Upper lobe of left lung (tissue), 6 donors: ENCODE measurements at places on chromosomes 1 and 21. TPM values are rescaled to one million over a fixed set of nuclear protein-coding genes. Genes with fewer than 3 reads are reported as not detected.

The ECM1 gene
- total RNA-seq: 19.3 TPM

The INAVA gene
- total RNA-seq: 19.9 TPM

The ZMYND12 gene
- 9.4 TPM for total RNA-seq

The CDCA8 gene
- 1.5 TPM for total RNA-seq

The PDPN gene
- 9.4 TPM for total RNA-seq

DNA sequence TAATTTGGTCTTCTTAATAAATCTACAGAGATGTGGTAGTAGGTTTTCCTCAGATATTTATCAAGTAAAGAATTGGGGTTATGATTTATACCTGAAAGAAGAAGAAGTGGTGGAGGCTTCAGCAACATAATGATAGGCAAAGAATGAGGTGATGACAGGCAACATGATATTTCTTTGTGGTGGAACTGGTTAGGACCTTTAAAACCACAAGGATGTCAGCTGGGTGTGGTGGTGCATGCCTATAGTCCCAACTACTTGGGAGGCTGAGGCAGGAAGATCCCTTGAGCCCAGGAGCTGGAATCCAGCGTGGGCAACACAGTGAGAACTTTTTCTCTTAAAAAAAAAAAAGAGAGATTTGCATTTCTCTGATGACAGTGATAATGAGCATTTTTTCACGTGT, 34.1 kb upstream of the COL11A1 start:
- no peaks in the 10 kb centered on the region for H3K4me1 ChIP-seq
- no peak overlapping the region for H3K4me3 ChIP-seq
- no peaks in the 10 kb centered on the region for H3K27me3 ChIP-seq

- DNase-seq: no peak
- no peak overlapping the region for H3K27ac ChIP-seq
- no peaks in the 10 kb centered on the region for H3K27me3 ChIP-seq
- no peaks in the 10 kb centered on the region for H3K4me1 ChIP-seq
- H3K36me3 ChIP-seq: no peaks in the 10 kb centered on the region
These were observed 41.3 kb upstream of the GNG12 start for GRCh38 chr1:67874501-67875111.

DNA sequence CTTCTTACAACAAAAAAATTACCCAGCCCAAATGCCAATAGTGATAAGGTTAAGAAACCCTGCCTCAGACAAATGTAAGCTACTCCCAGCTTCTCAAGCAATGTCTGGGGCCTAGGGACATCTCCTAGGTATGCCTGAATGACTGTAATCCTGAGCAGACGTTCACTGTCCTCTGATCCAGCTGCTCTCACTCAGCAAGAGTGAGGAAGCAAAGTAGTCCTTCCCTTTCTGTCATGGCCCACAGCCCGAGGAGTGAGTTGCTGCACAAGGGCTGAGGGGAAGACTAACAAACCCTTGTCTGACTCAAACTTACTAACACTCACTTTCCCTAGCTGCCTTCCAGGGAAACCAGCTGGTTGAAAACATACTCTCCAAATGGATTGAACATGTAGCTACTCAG, 124.9 kb upstream of the TNFSF4 start:
- H3K36me3 ChIP-seq: no peaks in the 10 kb centered on the region
- H3K4me3 ChIP-seq: no peak overlapping the region
- peaks cover 9% of the 10 kb centered on the region for H3K4me1 ChIP-seq
- no peak overlapping the region for H3K27ac ChIP-seq

DNA sequence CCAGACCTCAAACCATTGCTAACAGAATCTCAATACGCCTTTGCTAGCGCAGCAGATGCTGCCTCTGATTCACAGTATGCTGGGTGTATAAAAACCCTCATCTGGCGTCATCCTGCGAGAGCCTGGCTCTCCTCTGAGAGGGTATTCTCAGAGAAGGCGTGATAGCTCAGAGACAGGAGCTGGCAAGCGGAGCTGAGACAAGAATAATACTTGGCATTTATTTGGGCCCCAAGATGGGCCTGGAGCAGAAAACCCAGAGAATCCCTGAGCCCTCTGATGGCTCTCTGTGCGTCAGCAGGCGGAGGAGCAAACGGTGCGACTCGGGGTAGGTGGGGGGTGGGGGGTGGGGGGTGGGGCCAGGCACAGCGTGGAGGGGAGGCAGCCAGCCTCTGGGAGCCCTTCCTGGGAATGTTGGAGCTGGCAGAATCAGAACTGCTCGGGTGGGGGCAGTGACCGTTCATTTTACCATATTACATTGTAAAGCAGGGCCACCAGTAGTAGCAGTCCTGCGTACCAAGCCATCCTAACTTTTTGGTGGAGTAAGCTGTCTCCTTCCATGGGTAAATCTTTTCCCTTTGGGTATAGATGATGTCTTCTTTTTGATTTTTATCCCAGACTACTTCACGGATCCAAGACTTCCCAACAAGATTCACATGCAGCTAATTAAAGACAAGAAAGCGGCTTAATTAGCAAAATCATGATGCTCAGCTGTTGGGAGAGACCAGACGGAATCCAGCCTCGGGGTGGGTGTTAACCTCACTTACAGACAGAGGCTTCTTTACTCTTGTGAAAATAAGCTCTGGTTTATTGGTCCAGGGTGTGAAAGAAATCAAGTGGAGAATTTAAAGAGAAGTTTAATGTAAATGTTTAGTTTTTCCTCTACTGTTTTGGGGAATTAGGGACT, 7.1 kb downstream of the RIIAD1 start:
- no peaks in the 10 kb centered on the region for H3K4me1 ChIP-seq
- no peak for DNase-seq
- no peak overlapping the region for H3K27ac ChIP-seq
- H3K36me3 ChIP-seq: no peaks in the 10 kb centered on the region
- no peaks in the 10 kb centered on the region for H3K27me3 ChIP-seq
- H3K4me3 ChIP-seq: no peak overlapping the region

GRCh38 chr1:51963592-51964308, 26.8 kb downstream of the RAB3B start:
- H3K4me3 ChIP-seq: no peak overlapping the region
- H3K27ac ChIP-seq: no peak overlapping the region
- H3K27me3 ChIP-seq: peaks cover 8% of the 10 kb centered on the region
- no peaks in the 10 kb centered on the region for H3K4me1 ChIP-seq
- DNase-seq: no peak

- no peaks in the 10 kb centered on the region for H3K36me3 ChIP-seq
- DNase-seq: no peak
- no peaks in the 10 kb centered on the region for H3K4me1 ChIP-seq
- peak overlapping the region; percentile 68 for H3K4me3 ChIP-seq
These were observed 453 bp downstream of the CDKN2C start for GRCh38 chr1:50970509-50970887.

GRCh38 chr1:201515062-201515750, 8.3 kb upstream of the CSRP1 start:
- peaks cover 23% of the 10 kb centered on the region for H3K4me1 ChIP-seq
- no peak overlapping the region for H3K4me3 ChIP-seq
- H3K27me3 ChIP-seq: no peaks in the 10 kb centered on the region
- no peaks in the 10 kb centered on the region for H3K36me3 ChIP-seq
- no peak overlapping the region for H3K27ac ChIP-seq
- no peak for DNase-seq

DNA sequence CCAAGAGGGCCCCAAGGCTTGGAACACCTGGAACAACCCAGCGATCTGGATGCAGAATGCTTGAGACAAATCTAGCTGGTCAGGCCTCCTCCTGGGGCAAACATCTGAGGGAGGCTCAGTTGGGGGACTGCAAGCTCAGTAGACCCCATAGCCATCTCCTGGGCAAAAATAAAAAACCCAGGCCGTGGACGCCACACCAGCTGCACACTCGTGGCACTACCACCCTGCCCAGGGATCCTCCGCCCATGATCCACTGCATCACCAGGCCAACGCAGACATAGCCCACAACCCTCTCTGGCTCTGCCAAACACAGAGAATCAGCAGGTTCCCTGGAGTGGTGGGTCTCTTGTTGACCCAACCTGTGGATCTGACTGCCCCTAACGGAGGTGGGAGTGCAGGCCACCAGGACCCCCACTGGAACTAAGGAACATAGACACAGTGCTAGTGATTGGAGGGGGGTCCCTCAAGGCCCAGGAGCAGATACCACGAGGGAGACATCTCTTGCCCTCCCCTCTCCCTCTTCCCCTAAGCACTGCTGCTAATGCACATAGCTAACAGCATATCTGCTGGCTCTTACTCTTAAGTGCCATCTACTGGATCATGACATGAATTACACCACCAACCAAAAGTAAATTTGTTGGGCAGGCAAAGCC, 147.2 kb downstream of the CHD1L start:
- no peaks in the 10 kb centered on the region for H3K36me3 ChIP-seq
- no peak for DNase-seq
- H3K27me3 ChIP-seq: no peaks in the 10 kb centered on the region
- H3K4me1 ChIP-seq: no peaks in the 10 kb centered on the region
- no peak overlapping the region for H3K27ac ChIP-seq

GRCh38 chr1:18139198-18139981, 31.8 kb downstream of the IGSF21 start:
- no peaks in the 10 kb centered on the region for H3K36me3 ChIP-seq
- H3K4me3 ChIP-seq: no peak overlapping the region
- H3K27ac ChIP-seq: no peak overlapping the region
- H3K27me3 ChIP-seq: no peaks in the 10 kb centered on the region
- DNase-seq: no peak

DNA sequence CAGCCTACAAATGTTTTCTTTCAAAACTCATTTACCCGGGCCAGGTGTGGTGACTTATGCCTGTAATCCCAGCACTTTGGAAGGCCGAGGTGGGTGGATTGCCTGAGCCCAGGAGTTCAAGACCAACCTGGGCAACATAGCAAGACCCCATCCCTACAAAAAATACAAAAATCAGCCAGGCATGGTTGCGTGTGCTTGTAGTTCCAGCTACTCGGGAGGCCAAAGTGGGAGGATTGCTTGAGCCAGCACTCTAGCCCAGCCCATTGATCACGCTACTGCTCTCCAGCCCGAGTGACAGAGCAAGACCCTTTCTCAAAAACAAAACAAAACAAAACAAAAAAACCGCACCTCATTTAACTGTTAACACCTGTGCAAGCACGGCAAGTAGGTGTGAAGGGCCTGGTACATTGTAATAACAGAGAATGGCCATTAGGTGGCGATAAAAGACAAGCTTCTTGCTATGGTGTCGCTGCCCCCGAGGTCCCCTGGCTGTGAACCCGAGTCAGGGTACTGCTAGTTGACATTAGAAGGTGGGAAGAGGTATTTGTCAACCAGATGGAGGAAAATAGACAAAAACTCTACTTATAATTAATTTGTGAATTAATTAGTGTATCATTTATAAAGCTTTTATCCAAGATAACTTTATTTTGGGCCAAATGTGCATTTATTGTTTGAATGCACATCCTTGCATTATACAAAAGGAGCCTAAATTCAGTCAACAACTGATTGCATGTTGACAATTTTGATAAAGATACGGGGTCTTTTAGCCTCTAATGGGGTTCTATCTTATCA, 66.5 kb downstream of the SH3BGR start:
- no peak overlapping the region for H3K27ac ChIP-seq
- H3K27me3 ChIP-seq: no peaks in the 10 kb centered on the region
- no peak overlapping the region for H3K4me3 ChIP-seq
- H3K36me3 ChIP-seq: no peaks in the 10 kb centered on the region
- H3K4me1 ChIP-seq: peaks cover 2% of the 10 kb centered on the region

- no peak for DNase-seq
- no peaks in the 10 kb centered on the region for H3K27me3 ChIP-seq
- no peak overlapping the region for H3K27ac ChIP-seq
- H3K4me1 ChIP-seq: no peaks in the 10 kb centered on the region
- H3K36me3 ChIP-seq: peaks cover 27% of the 10 kb centered on the region
These were observed 17.1 kb downstream of the TTF2 start for GRCh38 chr1:117077267-117077666.

GRCh38 chr1:152227310-152227928, 3.4 kb upstream of the HRNR start:
- no peak overlapping the region for H3K4me3 ChIP-seq
- H3K27me3 ChIP-seq: no peaks in the 10 kb centered on the region
- H3K4me1 ChIP-seq: no peaks in the 10 kb centered on the region

DNA sequence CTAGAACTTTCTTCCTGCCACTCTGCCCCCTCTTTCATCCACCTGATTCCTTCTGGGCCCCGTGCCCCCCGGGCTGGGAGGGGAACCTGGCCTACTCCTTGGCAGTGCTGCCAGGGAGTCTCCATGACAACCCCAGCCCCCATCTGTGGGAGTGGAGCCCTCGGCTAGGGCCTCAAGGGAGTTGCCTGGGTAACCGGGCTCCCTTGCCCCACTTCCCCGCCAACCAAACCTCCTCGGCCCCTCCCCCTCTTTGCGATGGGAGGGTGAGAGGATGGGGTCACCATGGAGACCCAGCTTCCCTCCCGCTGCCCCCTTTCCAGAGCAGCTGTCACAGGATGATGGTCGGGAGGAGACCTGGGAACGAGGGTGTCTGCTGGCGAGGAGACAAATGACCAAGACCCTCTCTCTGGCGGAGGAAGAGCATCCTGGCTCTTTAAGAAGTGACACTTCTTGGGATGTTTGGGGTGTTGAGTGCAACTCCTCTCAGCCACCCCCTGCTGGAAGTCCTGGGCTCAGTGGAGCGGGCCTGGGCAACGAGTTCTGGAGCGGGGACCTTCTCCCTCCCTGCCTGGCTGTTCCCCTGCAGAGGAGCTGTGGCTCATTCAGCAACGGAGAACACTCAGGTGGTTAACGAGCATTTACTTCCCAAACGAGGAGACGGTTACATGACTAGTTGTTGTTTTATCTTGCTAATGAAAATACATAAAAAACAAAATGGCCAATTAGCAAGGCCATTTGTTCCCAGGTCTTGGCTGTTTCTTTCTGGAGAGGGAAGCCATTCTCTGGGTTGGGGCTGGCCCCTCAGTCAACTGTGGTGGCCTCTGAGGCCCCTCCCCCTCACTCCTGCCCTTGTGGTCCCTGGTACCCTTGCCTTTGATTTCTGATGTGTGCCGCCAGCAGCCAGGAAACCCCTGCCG, 82.8 kb downstream of the UBIAD1 start:
- H3K4me3 ChIP-seq: no peak overlapping the region
- H3K36me3 ChIP-seq: no peaks in the 10 kb centered on the region
- H3K27ac ChIP-seq: no peak overlapping the region
- H3K27me3 ChIP-seq: no peaks in the 10 kb centered on the region
- no peaks in the 10 kb centered on the region for H3K4me1 ChIP-seq
- DNase-seq: no peak

DNA sequence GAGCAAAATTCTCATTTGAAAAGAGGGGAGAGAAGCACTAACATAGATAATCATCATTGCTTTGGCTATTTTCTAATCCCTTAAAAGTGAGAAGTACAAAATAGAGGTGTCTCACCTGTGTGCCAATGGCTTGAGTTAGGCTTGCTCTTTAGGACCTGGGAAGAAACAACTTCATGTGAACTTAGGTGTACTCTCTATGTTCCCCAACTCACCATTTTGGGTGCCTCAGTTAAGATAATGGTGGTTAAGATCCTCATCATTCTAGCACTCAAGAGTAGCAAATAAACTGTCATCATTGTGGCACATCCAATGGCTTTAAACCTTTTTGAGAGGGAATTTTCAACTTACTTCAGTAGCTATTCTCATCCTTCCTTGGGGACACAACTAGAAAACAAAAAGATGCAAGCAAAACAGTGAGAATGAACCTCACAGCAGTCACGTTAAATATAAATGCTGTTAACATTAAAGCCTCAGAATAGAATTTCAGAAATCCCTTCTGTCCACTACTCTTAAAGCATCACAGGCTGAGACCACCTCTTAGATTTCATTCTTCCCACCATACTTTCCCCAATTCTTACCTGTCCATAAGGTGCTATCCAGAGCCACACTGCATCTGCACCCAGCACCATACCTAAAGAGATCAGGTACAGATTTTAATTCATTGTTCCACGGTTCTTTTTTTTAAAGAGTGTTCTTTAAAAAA, 1.2 kb downstream of the GAS5 start:
- H3K27ac ChIP-seq: peak overlapping the region; percentile 97
- H3K4me3 ChIP-seq: peak overlapping the region; percentile 80
- H3K4me1 ChIP-seq: peaks cover 56% of the 10 kb centered on the region
